Left lung (tissue), 14 donors: ENCODE measurements at places on chromosomes 12 and 14. TPM values are rescaled to one million over a fixed set of nuclear protein-coding genes. Genes with fewer than 3 reads are reported as not detected.

GRCh38 chr12:10031321-10031720 lies 839 bp downstream of the CLEC9A start:
- H3K4me3 ChIP-seq: no peak overlapping the region
- DNase-seq: no peak
- no peaks in the 10 kb centered on the region for H3K27me3 ChIP-seq

- H3K27ac ChIP-seq: peak overlapping the region; percentile 42
- H3K27me3 ChIP-seq: no peaks in the 10 kb centered on the region
- H3K4me1 ChIP-seq: no peaks in the 10 kb centered on the region
- no peak for DNase-seq
- no peaks in the 10 kb centered on the region for H3K36me3 ChIP-seq
Observed at GRCh38 chr14:24673059-24673458, 39.1 kb upstream of the GZMB start.

DNA sequence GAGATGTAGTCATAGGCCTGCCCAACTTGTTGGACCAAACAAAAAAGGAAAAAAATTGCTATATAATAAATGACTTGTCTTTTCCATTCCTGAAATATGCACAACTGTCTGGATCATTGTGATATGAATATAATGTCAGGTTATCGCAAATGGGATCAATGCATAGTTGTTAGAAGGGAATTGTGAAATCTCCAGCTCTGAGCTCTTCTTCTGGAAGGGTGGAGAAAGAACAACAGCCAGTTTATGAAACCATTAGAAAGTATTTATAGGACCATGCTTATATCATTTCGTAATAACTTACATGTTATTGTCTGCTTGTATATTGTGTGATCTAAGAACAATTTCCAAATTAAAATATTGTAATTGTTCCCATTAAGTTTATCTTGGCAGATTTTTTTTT lies 35.7 kb upstream of the HIF1A start:
- no peaks in the 10 kb centered on the region for H3K27me3 ChIP-seq
- no peak for DNase-seq
- no peaks in the 10 kb centered on the region for H3K36me3 ChIP-seq
- no peak overlapping the region for H3K27ac ChIP-seq

GRCh38 chr14:67673451-67673850 lies 981 bp downstream of the VTI1B start:
- peaks cover 11% of the 10 kb centered on the region for H3K36me3 ChIP-seq
- H3K4me3 ChIP-seq: peak overlapping the region; percentile 99
- DNase-seq: no peak
- H3K27ac ChIP-seq: no peak overlapping the region
- no peaks in the 10 kb centered on the region for H3K27me3 ChIP-seq

The GAS2L3 gene
- polyA plus RNA-seq: 29.6 TPM

GRCh38 chr12:49524660-49525324 lies 14.0 kb upstream of the KCNH3 start:
- no peak overlapping the region for H3K4me3 ChIP-seq
- no peaks in the 10 kb centered on the region for H3K27me3 ChIP-seq
- no peak overlapping the region for H3K27ac ChIP-seq
- peaks cover 36% of the 10 kb centered on the region for H3K36me3 ChIP-seq
- H3K4me1 ChIP-seq: no peaks in the 10 kb centered on the region

GRCh38 chr14:93056840-93057585 lies 58.7 kb downstream of the ITPK1 start:
- H3K4me1 ChIP-seq: peaks cover 23% of the 10 kb centered on the region
- no peaks in the 10 kb centered on the region for H3K36me3 ChIP-seq
- no peak overlapping the region for H3K27ac ChIP-seq
- no peak overlapping the region for H3K4me3 ChIP-seq

DNA sequence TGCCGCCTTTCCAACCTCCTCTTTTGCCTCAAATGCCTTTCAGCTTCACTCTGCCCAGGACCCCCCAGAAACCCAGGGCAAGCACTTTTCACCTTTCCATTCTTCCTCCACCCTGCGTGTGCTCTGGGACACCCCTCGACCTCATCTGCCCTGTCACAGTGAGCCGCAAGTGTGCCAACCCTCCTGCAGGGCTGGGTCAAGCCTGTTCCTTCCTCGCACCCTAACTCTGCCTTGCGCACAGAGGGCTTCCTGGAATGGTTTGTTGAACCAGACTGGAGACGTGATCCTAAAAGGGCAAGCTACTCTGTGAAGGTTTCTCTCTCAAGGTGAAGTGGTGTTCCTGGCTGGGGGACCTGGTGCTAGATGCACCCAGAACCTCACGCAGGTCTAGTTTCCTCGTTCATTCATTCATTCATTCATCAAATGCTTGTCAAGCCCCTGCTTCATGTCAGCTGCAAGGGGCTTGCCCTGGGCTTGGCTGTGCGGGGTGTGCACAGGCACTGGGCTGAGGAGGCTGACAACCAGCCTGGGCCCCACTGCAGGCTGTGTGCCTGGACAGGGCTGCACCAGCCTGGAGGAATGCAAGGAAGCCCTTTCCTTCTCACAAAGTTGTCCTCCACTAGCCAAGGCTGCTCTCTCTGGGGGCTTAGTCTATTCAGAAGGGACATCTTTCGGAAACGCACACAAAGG lies 187.2 kb downstream of the CALM1 start:
- H3K27ac ChIP-seq: no peak overlapping the region
- H3K27me3 ChIP-seq: no peaks in the 10 kb centered on the region
- H3K4me3 ChIP-seq: no peak overlapping the region
- H3K36me3 ChIP-seq: peaks cover 10% of the 10 kb centered on the region

- H3K27ac ChIP-seq: no peak overlapping the region
- H3K4me1 ChIP-seq: no peaks in the 10 kb centered on the region
- no peaks in the 10 kb centered on the region for H3K36me3 ChIP-seq
- no peaks in the 10 kb centered on the region for H3K27me3 ChIP-seq
- no peak for DNase-seq
Observed at GRCh38 chr12:5588591-5588990, 156.7 kb downstream of the NTF3 start.

GRCh38 chr14:54001189-54001878 lies 44.7 kb upstream of the BMP4 start:
- H3K4me3 ChIP-seq: no peak overlapping the region
- no peaks in the 10 kb centered on the region for H3K36me3 ChIP-seq
- no peak overlapping the region for H3K27ac ChIP-seq
- DNase-seq: no peak

DNA sequence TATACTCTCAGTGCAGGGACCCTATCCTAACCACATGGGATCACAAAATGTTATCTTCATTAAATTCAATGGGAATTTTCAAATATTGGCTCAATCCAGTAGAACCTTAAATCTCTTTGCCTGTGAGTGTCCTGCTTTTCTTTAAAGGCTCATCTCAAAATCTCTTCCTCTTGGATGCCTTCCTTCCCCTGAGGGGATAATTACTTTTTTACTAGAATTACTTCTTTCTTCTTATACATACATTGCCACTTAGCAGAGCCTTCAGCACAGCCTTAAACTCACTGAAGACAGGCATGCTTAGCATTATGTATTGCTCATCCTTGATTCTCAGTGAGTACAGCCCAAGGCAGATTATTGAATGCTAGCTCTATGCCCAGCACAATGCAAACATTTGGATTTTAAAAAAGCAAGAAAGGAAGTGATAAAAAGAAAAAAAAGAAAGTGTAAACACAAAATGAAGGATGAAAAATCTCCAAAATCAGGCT lies 1918.0 kb upstream of the FLRT2 start:
- no peak overlapping the region for H3K27ac ChIP-seq
- no peaks in the 10 kb centered on the region for H3K4me1 ChIP-seq
- no peak overlapping the region for H3K4me3 ChIP-seq
- DNase-seq: no peak
- H3K27me3 ChIP-seq: no peaks in the 10 kb centered on the region

- H3K27me3 ChIP-seq: no peaks in the 10 kb centered on the region
- no peaks in the 10 kb centered on the region for H3K4me1 ChIP-seq
- H3K4me3 ChIP-seq: no peak overlapping the region
- no peak overlapping the region for H3K27ac ChIP-seq
- DNase-seq: no peak
- H3K36me3 ChIP-seq: peaks cover 7% of the 10 kb centered on the region
Observed at GRCh38 chr12:38664661-38665269, 240.6 kb downstream of the CPNE8 start.

The BHLHE41 gene
- 1.0 TPM for polyA plus RNA-seq

The FAM90A1 gene
- 3.2 TPM for polyA plus RNA-seq

DNA sequence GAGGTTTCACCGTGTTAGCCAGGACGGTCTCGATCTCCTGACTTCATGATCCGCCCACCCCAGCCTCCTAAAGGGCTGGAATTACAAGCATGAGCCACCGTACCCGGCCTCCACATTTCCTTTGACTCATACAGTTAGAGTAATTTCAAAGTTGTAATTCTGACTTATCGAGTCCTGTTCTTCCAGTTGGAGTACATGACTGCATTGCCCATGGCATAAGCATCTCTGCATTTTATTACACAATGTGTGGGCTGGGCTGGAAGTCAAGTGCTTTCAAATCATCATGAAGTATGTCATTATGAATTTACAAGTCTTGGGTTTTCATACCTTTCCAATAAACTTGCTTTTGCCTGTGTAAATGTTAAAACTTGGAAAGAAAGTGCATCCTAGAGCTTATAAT lies 1295.7 kb upstream of the FLRT2 start:
- no peaks in the 10 kb centered on the region for H3K27me3 ChIP-seq
- DNase-seq: peak; percentile 17
- no peaks in the 10 kb centered on the region for H3K36me3 ChIP-seq
- no peak overlapping the region for H3K27ac ChIP-seq
- no peak overlapping the region for H3K4me3 ChIP-seq

- H3K36me3 ChIP-seq: no peaks in the 10 kb centered on the region
- H3K4me1 ChIP-seq: no peaks in the 10 kb centered on the region
- H3K4me3 ChIP-seq: no peak overlapping the region
- DNase-seq: no peak
- H3K27me3 ChIP-seq: no peaks in the 10 kb centered on the region
Observed at GRCh38 chr12:93614917-93615596, 42.6 kb downstream of the SOCS2 start.

DNA sequence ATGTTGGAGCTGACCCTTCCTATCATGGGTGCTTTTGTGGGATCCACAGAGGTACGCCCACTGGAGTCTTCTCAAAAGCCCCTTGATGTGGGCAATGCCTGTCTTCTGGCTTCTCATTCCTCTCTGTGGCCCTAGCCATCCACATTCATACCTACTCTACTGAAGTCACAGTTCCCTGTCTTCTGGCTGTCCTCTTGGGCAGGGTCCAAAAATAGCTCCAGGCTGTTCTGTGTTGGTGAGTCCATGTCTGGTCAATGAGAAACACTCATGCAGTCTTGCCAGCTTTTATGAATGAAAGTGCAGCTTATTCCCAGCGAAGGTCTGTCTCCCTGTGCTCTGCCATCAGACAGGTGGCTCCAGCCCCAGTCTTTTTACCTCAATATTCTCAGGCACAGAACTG lies 135.9 kb upstream of the MDM1 start:
- no peak for DNase-seq
- no peak overlapping the region for H3K27ac ChIP-seq
- no peak overlapping the region for H3K4me3 ChIP-seq
- H3K27me3 ChIP-seq: no peaks in the 10 kb centered on the region
- no peaks in the 10 kb centered on the region for H3K4me1 ChIP-seq

The GPR84 gene
- polyA plus RNA-seq: 0.23 TPM

DNA sequence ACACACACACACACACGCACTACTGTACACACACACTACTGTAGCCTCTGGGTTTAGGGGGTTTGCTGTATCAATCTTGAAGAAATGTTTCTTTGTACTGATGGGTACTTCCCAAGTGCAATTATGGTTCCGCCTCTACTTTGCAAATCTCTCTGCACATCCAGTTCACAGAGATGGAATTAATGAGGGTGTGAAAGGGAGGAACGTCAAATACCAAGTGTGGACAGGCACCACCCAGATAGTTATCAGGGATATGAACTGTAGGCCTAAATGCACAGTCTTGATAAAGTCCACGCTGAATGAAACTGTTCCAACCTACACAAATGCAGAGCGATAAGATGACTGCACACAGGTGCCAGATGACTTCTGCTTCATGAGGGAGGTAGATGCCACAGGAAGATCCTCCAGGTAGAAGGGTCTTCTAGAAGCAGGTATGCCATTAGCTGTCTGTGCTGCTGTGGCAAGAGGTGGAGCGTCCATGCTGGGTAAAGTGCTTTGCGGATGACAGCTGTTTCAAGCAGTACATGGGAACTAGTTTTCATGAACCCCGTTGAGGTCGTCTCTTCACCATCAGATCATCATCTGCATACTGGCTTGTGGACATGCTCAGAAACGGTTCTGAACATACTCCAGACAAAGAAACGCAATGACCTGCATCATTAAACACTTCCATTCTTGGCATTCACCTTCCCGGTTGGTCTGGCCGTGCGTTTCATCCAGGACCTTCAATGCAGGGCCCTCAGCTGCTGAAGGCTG lies 314.3 kb upstream of the RTL1 start:
- no peak for DNase-seq
- H3K36me3 ChIP-seq: no peaks in the 10 kb centered on the region
- no peaks in the 10 kb centered on the region for H3K4me1 ChIP-seq
- no peak overlapping the region for H3K4me3 ChIP-seq
- H3K27me3 ChIP-seq: no peaks in the 10 kb centered on the region

The SERPINA5 gene
- polyA plus RNA-seq: 0.82 TPM

DNA sequence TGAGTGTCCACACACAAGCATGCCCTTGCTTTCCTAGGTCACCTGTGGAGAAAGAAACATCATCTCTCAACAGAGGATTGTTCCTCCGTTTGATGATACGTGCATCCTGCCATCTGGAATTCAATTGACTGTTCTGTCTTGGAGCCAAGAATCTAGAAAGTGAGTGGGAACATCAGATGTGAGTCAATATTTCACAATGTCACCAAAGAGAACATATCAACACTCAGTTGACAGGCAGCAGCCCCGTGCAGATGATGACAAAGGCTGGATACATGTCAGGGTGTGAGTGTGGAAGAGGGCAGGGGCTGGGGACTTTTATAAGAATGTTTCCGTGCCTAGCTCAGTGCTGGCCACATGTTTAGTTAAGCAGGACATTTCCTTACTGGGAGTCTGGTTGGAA lies 76.1 kb downstream of the TBC1D30 start:
- H3K4me3 ChIP-seq: no peak overlapping the region
- H3K4me1 ChIP-seq: no peaks in the 10 kb centered on the region
- no peaks in the 10 kb centered on the region for H3K27me3 ChIP-seq
- no peaks in the 10 kb centered on the region for H3K36me3 ChIP-seq
- no peak for DNase-seq

The MED6 gene
- polyA plus RNA-seq: 39.2 TPM

DNA sequence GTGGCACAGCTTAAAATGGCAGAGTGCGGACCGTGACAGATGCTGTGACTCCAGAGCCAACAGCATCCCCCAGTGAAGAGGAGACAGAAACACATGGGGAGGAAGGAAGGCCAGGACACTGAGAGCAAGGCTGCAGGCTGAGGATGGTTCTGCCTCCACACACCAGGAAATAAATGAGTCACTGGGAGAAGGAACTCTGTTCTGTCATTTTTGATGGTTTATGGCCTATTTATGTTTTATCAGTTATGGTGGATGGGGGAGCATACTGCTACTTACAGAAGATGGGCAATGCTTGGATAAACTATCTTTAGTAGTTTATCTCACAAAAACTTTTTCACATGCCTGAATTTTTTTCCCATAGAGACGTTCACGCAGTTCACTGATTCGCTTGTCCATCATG lies 33.8 kb downstream of the ZFYVE21 start:
- no peaks in the 10 kb centered on the region for H3K36me3 ChIP-seq
- H3K27ac ChIP-seq: no peak overlapping the region
- no peak overlapping the region for H3K4me3 ChIP-seq
- DNase-seq: no peak
